ENCODE measurements at places on chromosomes 4 and X.

- DNase-seq = no peak
These were observed 59.0 kb downstream of the RNF150 start for GRCh38 chr4:141074098-141074878.

DNA sequence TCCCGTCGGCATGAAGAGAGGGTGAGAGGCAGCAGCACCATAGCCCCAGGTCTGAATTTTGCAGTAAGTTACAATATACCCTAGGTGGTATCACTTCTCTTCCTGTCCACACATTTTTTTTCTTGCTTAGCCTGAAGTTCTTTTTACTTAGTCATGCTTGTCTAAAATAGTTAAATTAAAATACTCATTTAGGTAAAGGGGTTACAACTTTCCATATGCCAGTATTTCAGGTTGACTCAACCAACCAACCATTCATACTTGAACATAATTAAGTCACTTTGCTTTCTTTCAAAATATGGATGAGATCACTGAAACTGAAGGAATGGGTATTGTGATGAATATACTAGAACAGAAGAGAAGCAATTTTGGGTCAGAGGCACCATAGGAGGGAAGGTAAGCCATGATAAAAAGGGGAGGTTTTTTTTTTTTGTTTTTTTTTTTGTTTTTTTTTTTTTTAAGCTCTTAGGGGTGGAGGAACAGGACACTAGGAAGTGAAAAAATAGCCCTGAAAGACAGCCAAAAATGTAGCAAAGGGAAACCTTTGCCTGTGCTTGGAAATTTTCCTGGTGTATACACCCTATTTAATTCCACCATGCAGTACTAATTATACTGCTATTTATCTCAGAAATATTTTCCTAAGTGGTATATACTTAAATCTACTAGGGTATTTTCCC, 41.8 kb downstream of the RPS6KA3 start:
- DNase-seq = no peak

DNA sequence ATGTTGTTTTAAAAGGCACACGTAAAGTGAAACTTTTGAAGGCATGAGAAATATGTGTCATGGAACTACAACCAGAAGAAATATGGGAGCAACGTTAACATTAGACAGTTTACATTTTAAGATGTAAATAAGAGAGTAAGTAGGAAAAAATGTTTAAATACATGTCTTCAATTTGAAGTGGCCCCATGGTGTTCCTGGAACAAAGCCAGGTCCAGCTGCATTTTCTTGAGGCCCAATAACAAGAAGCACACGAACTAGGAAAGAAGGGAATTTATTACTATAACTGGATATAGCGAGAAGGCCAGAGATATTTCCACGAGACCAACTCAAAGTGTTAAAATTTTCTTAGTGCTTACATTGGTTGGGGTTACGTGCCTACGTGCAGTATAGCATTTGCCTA, 458.1 kb downstream of the KCTD8 start:
- DNase-seq = no peak

DNA sequence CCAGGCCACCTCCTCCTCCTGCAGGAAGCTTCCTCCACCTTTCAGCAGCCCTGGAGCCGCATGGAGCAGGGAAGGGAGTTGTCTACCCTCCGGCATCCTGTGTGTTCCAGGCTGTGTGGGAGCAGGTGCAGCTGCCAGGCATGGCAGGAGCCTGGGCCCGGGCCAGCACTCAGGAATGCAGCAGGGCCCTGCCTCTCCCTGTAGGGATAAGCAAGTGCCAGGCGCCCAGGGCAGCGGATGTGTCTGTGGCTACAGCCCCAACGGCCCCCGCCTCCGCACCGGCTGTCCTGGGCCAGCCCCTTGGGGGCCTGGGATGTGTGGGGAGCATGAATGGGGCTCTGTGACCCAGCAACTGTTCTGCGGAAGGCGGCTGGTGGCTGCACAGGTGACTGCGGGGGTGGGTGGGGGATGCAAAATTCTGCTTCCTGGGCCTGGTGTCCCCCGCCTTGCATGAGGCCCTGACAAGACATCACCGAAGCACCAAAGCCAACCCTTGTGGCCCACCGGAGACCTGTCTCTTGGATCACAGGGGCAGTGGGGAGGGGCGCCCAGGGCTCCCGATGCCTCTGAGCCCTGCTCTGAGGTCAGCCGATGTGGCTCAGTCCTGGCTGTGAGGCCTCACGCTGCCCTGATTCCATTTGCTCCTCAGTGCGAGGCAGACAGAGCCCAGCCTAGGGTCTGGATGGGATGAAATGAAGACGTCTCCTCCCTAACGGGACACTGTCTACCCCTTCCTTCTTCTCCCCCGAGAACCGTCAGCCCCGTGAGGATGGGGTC, 1.4 kb upstream of the DOK7 start:
- peak; percentile 66 for DNase-seq

- DNase-seq = no peak
These were observed 90.4 kb downstream of the COL4A6 start for GRCh38 chrX:108347800-108348199.

DNA sequence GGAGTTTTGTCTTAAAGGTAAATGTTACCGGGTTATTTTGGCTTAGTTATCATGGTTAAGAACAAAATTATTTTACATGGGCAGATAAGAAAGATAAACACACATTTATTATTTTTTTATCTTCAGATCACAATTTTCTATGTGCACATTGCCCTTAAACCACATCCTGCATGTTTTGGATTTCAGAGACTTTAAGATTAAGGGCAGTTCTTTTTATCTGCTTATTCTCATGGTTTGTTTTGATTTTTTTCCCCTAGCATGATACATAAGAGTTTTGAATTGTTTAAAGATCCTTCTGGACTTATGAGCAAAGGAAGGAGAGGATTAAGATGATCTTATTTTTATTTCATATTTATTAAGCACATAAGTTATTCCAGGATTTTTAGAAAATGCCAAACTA, 190.1 kb upstream of the BMP3 start:
- DNase-seq = no peak

GRCh38 chrX:108439961-108440696, 491 bp downstream of the COL4A5 start:
- no peak for DNase-seq

GRCh38 chr4:3013839-3014350, 50.5 kb downstream of the GRK4 start:
- no peak for DNase-seq

DNA sequence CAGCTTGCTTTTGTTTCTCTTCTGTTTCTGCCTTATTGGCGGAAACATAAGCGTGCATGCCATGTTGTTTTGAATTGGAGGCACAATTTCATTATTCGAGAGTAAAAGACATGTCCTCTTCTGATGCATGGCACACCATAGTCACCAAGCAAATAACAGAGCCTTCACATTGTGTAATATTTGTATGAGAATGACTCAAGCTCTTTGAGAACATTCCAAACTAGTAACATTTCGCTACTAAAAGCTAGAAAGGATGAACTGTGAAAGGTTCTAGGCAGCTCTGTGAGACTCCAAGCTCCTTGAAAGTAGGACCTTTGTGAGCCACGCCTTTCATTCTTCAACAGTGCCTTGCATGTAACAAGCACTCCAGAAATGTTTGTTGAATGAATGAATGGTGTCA, 9.2 kb upstream of the ANXA3 start:
- no peak for DNase-seq

GRCh38 chr4:153138736-153139135, 65.5 kb upstream of the TRIM2 start:
- DNase-seq = no peak

DNA sequence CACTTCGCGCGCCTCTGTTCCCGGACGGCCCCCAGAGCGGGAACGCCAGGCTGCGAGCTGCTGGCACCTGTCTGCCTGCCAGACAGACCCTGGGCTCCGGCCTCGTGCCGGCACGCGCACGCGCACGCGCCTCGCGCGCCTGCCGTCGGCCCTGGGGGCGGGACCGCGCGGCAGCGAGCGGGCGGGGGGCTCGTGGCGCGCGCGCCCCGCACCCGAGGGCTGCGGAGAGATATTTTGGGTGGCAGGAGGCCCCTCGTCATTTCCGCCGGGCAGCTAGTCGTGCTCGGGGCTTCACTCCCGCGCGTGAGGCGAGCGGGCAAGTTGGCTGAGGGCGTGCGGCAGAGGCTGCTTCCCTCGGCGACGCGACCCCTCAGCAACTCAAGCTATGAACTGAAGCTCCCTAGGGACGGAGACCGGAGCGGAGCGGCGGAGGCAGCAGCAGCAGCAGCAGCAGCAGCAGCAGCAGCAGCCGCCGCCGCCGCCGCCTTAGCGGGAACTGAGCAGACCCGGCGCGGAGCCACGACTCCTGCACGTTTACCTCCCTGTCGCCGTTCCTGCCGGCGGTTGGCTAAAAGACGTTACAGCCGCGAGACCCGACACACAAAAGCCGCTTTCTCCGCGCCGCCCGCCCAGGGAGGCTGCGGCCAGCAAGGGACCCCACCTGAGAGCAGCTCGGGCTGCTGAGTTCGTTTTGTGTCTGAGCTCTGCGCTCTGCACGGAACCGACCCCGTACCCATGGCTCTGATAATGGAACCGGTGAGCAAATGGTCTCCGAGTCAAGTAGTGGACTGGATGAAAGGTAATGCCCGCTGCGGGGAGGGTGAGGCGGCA, at the start of gene CNKSR2:
Gene CNKSR2 (plus strand): TSS at position 256 of the 831 bp plus-strand sequence. CDS start 480 bp downstream, at position 736.
- DNase-seq = peak; percentile 74

GRCh38 chr4:180637616-180638015, 1605.6 kb upstream of the TENM3 start:
- DNase-seq = no peak

GRCh38 chr4:186205156-186205555, 13.8 kb downstream of the CYP4V2 start:
- DNase-seq = no peak

GRCh38 chrX:12526306-12526705, 264.9 kb upstream of the PRPS2 start:
- no peak for DNase-seq

GRCh38 chr4:74061430-74061829, 22.9 kb upstream of the CXCL3 start:
- no peak for DNase-seq

DNA sequence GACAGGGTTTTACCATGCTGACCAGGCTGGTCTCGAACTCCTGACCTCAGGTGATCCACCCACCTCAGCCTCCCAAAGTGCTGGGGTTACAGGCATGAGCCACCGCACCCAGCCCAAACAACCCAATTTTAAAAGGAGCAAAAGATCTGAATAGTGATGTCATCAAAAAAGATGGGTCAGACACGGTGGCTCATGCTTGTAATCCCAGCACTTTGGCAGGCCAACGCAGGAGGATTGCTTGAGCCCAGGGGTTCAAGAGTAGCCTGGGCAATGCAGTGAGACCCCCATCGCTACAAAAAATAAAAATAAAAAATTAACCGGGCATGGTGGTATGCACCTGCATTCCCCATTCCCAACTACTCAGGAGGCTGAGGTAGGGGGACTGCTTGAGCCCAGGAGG, 6.1 kb downstream of the ELF2 start:
- no peak for DNase-seq

- no peak for DNase-seq
These were observed 21.1 kb downstream of the FLNA start for GRCh38 chrX:154353172-154353843.

- no peak for DNase-seq
These were observed 18.7 kb upstream of the CXCL13 start for GRCh38 chr4:77586951-77587383.

DNA sequence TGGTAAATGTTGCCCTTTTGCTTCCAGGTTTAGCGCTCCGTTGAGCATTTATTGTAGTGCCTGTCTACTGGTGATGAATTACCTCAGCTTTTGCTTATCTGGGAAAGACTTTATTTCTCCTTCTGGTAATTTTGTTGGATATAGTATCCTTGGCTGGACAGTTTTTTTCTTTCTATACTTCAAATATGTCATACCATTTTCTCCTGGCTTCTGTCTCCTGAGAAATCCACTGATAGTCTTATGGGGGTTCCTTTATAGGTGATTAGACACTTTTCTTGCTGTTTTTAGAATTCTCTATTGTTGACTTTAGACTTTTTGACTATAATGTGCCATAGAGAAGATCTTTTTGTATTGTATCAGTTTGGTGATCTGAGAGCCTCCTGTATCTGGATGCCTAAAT, 73.5 kb downstream of the ARFIP1 start:
- no peak for DNase-seq

- no peak for DNase-seq
These were observed 78.8 kb upstream of the PLAC1 start for GRCh38 chrX:134737061-134737460.

GRCh38 chrX:12867685-12868084, 813 bp downstream of the TLR7 start:
- no peak for DNase-seq

DNA sequence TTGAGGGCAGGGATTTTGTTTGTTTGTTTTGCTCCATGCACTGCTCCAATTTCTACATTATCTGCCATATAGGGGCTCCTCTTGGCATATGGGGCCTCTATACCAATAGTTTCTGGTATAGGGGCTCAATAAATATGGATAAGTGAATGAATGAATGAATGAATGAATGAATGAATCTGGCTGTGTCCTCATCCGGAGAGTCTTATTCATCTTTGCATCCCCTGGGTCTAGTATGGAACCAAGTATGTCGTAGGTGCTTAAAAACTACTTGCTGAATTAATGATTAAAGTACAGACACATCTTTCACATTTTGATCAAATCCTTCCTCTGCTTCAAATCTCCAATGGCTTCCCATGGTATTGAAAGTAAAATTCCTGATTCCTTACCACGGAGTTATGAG, 80.1 kb downstream of the DRD5 start:
- no peak for DNase-seq

All from right kidney (tissue), 9 donors.